ENCODE measurements at places on chromosomes 1 and 21.

- no peak for DNase-seq
Measured at GRCh38 chr1:1088801-1089680, 14.9 kb upstream of the RNF223 start.

GRCh38 chr1:8431019-8431418 is 113.1 kb downstream of the SLC45A1 start:
- DNase-seq = no peak

DNA sequence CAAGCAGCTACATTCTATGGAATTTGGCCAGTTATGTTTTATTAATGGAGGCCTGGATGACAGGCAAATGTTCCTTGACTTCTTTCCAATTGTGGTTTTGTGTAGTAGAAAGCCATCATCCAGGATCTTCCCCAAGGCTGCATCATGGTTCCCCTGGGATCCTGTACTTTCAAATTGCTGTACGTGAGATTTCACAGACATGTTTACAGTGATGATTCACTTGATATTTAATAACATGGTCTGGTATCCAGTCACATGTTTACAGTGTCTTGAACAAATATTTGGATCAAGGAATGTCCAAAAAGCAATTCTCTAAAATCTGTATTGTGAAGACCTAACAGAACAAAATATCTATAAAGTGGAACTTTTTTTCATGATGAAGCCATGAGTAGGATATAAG is 68.3 kb upstream of the ST6GALNAC3 start:
- DNase-seq = no peak

DNA sequence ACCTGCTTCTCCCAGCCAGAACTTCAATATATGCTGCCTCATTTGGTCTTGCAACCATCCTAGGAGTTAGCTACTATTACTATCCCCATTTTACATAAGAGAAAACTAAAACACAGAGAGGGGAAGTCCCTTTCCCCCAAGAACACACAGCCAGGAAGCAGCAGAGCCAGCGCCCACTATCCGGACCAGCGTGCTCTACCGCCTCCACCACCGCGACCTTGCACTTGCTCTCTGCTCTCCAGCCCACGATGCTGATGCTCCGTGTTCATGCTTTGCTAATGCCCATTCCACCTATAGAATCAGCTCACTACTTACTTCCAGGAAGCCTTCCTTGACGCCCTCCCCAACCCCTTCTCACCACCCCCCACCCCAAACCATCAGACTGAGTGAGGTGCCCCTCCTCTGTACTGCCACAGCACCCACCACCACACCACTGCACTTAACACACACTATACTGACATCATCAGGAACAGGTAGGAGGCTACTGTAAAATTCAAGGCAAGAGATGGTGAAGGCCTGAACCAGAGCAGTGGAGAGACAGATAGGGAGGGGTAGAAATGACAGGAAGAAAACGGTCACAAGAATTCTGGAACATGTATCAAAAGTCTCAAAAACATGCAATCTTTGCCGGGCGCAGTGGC is 9.4 kb downstream of the TMEM53 start:
- DNase-seq = no peak

DNA sequence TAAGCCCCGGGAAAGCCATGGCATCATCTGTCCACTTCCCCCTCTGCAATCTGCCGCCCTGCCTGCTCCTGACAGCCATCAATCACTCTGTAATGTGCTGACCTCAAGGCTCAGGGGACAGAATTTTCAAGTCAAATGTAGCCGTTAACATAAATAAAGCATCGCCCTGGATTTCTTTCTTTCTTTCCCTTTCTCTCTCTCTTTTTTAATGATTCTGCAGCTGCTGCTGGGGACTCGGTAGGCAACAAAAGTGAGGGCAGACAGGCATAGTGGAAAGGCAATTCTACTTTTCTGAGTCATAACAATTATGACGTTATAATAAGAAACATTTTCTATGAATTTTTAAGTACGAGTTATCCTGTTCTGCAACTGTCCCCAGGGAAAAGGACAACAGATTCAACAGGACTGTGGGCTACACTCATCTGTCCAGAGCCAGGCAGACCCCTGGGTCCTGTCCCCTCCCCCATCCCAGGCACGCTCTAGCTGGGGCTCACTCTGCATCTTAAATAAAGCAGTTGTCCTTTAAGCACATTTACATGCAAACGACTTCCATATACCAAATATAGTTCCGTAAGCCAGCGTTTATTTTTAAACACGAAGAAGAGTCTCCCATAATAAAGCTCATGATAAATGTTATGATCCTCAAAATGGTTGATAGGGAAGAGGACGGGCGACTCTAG is 78.7 kb downstream of the SSBP3 start:
- DNase-seq = no peak

Measured in activated naive CD8-positive, alpha-beta T cell treated with anti-CD3 and anti-CD28 coated beads, Interleukin-2, amount 50 U/mL, for 16 hours (primary cell).